ENCODE measurements at places on chromosomes 11 and 22. TPM values are rescaled to one million over a fixed set of nuclear protein-coding genes. Genes with fewer than 3 reads are reported as not detected.

GRCh38 chr11:30107899-30108298 is 91.1 kb upstream of the KCNA4 start:
- DNase-seq = no peak

GRCh38 chr11:120561286-120561685 is 49.7 kb downstream of the GRIK4 start:
- no peak for DNase-seq

DNA sequence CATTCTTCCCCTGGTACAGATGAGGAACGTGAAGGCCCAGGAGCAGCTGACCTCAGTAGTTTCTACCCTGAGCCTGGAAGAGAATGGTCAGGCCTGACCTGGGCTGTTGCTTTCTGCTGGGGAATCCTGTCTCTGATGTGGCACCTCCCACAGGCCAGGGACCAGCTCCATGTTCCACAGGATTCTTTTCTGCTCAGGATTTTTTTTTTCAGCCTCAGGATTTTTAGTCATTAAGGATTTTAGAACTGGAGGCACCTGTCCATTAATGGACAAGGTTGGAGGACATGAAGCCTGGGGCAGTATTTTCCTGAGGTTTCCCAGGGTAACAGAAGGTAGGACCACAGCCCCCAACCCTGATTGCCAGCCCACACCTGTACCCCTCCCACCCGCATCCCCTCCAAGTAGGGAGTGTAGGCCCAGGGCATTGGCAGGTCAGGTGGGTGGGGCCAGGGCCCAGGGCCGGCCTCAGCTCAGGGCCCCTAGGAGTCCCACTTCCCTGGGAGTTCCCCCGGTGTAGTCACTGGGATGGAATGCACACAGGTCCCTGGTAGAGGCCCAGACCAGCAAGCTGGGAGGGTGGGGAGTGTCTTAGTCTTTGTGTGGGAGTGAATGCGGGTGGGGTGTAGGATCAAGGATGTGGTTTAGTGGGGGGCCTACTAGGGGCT is 16.1 kb downstream of the BIK start:
- peak; percentile 80 for DNase-seq

DNA sequence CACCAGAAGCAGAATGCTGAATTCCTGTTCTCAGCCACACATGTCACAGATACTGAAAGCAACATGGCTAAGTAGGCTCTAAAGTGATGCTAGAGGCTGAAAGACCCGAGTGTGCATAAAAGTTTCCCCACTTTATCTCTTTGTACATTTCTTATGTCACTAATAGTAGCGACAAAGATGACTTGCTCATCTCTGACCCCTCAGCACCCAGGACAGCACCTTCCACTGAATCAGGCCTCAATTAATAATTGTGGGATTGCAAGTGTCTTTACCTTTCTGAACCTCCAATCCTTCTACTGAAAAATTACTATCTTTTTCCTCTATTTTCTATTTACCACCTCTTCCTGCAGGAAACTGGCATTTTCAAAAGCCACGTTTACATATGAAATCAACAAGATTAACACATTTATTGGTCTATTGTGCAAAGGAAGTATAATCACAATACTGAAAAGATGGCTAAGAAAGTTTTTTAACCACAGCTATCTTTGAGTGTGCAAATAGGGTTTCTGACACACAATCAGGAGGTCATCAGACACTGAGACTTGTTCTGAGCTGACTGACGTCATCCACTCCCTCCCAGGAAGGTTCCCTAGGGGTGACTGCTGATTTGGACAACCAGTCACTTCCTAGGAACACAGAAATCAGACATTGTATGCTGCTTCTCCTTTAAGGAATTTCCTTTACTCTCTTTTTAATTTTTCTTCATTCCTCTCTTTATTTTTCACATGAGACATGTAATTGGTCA is 213.9 kb upstream of the ISX start:
- DNase-seq = no peak

DNA sequence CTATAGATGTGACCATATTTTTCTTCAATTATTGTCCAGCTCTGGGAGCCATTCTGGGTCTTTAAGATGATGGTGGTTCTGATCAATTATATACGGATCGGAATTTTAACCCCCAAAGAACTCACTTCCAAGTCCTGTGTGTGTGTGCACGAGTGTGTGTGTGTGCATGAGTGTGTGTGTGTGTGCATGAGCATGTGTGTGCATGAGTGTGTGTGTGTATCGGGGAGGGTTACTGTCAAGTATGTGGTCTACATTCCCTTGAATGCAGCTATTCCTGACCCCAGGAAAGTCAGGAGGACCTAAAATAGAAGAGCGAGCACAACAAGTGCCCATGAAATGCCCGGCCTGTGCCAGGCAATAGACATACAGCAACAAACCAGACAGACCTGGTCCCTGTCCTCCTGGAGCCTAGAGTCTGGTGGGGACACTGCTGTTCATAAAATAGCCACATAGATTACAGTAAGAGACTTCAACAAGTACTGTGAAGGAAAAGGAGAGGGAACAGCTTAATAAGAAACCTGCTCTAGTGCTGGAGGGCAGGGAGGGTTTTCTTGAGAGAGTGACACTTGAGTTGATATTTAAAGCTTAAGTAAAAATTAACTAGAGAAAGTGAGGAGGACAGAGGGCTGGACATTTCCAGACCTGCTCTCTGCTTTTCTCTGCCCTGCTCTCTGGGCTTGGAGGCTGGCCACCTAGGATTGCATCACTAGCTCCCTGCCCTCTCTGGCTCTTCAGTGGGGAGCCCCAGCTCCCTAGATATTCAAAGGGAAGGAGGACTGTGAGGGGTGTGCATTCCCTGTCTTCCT is 66.1 kb upstream of the SPON1 start:
- no peak for DNase-seq

GRCh38 chr22:48639021-48639795 is 1188.5 kb downstream of the BRD1 start:
- no peak for DNase-seq

GRCh38 chr11:67522844-67523555 is at the start of gene CABP2:
TSS of gene CABP2 (minus strand) at chr11:67523446. CDS start at chr11:67523326, 120 bp downstream.
- DNase-seq = no peak

Gene CYTH4
- not detected for total RNA-seq

GRCh38 chr22:41203118-41203517 is 2.0 kb upstream of the L3MBTL2 start:
- no peak for DNase-seq

Gene SIK3
- total RNA-seq = 4.1 TPM

DNA sequence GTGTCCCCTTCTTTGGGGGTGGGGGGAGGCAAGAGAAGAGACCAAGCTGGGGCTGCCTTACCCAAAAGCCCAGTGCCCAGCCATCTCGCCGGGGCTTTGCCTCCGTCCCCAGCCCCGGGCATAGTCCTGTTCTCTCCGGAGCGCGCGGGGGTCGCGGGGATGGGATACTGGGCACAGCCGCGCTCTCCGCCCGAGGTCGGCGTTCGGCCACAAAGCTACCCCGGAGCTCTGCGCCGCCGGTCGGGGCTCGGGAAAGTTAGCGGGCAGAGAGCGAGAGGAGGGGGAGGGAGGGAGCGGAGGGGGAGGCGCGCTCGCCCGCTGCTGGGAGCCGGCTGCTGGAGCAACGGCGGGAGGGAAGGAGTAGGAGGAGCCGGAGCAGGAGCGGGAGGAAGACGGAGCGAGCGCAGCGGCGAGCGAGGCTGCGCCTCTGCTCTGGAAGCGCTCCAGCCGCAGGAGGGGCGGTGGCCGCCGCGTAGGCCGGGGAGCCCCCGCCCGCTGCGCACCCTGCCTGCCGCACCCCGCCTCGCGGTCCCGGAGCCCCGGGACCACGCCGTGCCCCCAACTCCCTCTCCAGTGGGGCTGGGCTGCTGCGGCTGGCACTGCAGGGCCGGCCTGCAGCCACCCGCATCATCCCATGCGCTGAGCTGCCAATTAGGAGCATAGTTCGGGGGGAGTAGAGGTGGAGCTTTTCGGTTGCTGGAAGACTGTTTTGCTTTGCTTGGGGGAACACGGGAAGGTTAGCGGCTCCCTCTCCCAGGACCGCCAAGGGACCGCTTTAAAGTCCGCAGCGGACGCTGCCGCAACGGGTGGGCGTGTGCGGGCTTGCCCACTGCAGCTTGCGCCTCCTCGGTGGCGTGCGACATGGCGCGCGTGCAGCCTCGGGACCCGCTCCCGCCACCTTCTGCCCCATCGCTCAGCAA is at the start of gene SCN4B:
Gene SCN4B (minus strand): TSS at position 272 of the 920 bp plus-strand sequence. CDS start 150 bp downstream, at position 122.
- DNase-seq = peak; percentile 62

Gene TSPAN18
- total RNA-seq = 0.15 TPM

GRCh38 chr11:107017433-107018218 is 650 bp downstream of the GUCY1A2 start:
- DNase-seq = peak; percentile 64

Gene LGALS12
- total RNA-seq = 2.0 TPM

Gene ADM2
- 6.9 TPM for total RNA-seq

- peak; percentile 52 for DNase-seq
These were observed 57.5 kb downstream of the BTG4 start for GRCh38 chr11:111454561-111455192.

DNA sequence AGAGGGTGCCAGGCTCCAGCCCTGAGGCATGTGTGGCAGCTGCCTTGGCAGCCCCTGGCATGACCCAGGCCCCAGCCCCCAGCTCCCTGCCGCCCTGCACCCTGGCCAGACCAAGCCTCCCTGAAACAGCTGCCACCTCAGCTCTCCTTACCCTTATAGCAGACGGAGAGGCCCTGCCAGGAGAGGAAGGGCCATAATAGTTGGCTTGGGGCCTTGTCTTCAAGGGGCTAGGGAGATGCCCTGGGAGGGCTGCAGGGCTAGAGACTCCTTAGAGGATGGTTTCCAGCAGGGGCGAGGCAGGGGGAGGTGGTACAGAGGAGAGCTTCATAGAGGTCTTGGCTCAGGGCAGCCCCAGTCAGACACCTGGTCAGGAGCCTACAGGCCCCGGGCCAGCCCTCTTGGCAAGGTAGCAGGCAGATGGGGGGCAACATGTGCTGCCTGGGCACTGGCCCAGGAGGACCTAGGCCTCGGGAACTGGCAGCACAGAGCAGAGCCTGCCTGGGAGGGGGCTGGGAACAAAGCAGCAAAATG is 13.0 kb downstream of the SMTN start:
- DNase-seq = no peak

GRCh38 chr11:34978236-34979191 is 62.1 kb downstream of the PDHX start:
- no peak for DNase-seq

DNA sequence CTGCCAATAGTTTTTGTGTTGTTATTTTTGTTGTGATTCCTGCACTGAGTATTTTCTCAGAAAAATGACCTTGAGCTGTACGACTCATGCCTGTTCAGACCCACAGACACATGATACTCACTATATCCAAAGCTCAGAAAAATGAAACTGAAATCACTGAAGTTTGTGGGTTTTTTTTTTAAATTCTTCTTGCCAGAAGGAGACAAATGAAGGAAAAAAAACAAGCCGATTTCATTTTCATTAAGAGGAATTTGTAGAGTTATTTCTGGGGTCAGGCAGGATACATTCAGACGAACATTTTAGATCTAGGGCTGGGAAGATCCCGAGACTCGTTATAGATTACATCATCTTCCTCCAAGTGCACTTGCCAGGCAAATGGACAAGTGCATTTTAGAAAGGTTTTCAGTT is 60.4 kb downstream of the BMAL1 start:
- no peak for DNase-seq

DNA sequence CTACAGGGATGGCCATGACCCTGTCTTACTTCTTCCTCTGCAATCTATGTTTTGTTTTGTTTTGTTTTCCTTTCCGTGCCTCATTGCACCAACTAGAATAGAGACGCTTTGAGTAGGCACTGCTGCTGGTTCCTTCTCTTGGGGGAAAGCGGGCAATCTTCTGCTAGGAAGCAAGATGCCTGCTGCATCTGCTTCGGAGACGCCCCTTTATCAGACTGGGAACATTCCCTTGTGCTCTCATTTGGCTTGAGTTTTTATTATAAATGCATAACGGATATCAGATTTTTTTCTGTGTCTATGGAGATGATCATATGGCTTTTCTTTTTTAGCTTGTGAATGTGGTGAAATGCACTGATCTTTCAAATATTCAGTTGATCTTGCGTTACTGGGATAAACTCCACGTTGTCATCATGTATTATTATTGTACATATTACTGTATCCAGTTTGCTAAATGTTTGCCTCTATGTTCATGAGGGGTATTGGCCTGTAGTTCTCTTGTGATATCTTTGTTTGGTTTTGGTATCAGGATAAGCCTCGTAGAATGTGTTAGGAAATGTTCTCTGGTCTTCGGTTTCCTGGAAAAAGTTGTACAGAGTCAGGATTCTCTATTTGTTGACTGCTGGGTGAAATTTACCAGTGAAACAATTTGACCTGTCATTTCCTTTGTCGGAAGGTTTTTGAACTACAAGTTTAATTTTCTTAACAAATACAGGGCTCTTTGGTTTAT is 23.4 kb upstream of the KRTAP5-6 start:
- no peak for DNase-seq

GRCh38 chr11:113104691-113105251 is 143.6 kb downstream of the NCAM1 start:
- no peak for DNase-seq

- peak; percentile 50 for DNase-seq
These were observed 39.8 kb downstream of the SYN3 start for GRCh38 chr22:33018232-33018864.

Gene F2
- not detected for total RNA-seq

Gene FUT4
- 9.4 TPM for total RNA-seq

GRCh38 chr22:44369293-44369661 is 56.5 kb upstream of the SHISAL1 start:
- no peak for DNase-seq

Gene KRTAP5-2
- not detected for total RNA-seq

DNA sequence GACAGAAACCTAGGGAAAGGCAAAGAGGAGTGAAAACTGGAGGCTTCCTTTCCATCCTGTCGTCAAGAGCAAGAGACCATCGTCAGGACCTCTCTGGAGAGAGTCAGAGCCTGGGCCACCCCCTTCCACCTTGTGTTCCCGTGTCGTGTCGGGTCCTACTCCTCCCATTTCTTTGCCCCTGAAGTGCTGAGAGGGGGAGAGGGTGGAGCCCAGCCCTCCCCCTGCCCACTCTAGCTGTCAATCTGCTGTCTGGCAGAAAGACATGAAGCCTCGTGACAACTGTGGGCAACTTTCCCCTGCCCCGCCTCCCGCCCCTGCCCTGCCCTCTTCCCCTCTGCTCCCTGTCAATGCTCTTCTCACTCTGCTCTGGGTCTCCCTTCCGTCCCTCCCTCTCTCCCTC is 20.6 kb downstream of the ANKK1 start:
- DNase-seq = no peak

DNA sequence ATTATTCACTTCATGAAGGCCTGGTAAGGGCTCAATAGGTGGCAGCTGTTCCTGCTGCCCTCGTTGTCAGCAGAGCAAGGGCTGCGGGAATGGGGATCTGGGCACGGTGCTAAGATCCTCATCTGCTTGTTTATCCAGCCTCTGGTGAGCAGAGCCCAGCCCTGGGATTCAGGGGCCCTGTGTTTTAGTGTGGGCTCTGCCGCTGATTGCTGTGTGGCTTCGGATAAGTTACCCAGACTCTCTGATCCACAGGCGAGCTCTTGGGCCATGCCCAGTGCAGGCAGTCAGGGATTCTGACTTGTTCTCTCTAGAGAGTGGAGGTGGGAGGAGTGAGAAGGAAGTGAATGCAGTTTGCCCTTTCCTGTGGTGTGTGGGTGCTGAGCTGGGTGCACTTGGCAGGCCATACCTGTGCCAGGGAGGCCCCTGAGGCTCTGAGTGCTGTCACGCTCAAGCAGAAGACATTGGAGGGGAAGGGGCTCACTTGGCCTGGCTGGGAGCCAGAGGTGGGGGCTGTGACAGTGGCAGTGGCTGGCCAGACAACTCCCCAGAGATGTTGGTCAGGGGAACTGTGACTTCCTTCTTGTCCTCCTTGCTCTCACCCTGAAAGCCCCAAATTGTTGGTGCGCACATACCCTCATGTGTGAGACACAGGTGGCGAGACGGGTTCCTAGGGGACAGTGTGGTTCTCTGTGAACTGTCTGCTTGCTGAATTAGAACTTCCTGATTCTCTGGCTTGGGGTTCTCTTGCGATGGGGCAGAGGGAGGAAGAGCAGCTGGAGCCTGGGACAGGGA is 43.7 kb downstream of the CD82 start:
- DNase-seq = no peak

GRCh38 chr11:112889446-112889845 is 71.8 kb upstream of the NCAM1 start:
- no peak for DNase-seq
